ENCODE measurements at places on chromosomes 13 and 19.
A peak's percentile ranks its signal among the peaks of the same experiment; 100 is the strongest.

DNA sequence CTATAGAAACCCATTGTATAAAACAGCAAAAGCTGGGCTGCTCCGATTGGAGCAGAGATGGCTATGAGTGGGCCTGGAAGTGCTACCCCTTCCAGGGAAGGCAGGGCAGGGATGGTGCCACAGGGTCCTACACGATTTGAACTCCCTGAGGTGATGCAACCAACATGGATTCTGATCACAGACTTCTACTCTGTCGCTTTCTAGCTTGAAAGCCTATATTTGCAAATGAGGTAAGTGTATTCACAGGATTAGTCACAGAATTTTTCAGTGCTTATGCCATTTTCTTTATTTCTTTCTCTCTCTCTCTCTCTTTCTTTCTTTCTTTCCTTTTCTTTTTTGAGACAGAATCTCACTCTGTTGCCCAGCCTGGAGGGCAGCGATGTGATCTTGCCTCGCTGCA is 179.0 kb downstream of the SPRY2 start:
- DNase-seq: no peak

DNA sequence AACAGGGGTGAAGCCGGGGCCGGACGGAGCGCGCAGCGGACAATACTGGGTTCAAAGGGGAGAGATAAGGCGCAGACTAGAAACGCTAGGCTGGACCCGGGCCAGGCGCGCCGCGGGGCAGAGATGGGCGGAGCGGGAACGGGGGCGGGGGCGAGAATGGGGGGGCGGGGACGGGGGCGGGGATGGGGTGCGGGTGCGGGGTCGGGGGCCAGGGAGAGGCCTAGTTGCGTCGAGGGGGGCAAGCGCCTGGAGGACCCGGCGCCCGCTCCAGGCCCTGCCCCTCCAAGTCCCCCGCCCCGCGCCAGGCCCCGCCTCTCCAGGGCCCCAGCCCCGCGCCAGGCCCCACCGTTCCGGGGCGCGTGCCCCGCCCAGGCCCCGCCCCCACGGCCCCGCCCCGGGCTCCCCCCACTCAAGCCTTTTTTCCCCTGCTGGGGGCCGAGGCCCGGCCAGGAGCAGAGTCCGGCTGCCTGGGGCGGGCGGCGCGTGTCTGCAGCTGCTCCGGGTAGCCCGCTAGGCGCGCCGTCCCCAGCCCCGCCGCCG is at the start of gene CERS4:
Gene CERS4, plus strand, starts transcription at position 449 of the 540 bp plus-strand sequence. CDS start 41,707 bp downstream, outside the sequence.
- peak; percentile 55 for DNase-seq

GRCh38 chr13:79989217-79989661 is 351.7 kb downstream of the SPRY2 start:
- no peak for DNase-seq

DNA sequence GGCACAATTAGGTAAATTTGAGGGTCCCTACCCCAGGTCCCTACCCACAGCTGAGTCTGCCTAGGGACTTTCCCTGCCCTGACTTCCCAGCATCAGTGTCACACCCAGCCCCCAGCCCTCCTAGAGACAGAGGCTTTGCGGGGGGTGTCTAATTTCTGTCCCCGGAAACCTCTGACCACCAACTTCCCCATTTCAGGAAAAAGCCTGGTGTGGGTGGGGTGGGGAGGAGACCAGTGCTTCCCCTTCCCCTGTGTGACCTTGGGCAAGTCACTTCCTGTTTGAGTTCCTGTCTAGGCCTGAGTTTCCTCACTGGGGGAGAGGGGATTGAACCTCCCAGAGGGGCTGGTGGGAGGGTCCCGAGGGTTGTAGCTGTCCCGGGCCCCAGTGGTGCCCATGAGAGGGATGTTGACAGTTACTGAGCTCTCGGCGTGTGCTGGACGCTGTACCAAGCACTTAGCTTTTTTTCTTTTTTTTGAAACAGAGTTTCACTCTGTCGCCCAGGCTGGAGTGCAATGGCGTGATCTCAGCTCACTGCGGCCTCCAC is 7.9 kb downstream of the VASP start:
- DNase-seq: no peak

GRCh38 chr13:51958217-51958547 is 53.1 kb downstream of the ATP7B start:
- DNase-seq: no peak
